ENCODE measurements at places on chromosomes 16 and 17.
A peak's percentile ranks its signal among the peaks of the same experiment; 100 is the strongest.

- no peak for DNase-seq
These were observed 15.8 kb upstream of the ITGAM start for GRCh38 chr16:31243734-31244670.

DNA sequence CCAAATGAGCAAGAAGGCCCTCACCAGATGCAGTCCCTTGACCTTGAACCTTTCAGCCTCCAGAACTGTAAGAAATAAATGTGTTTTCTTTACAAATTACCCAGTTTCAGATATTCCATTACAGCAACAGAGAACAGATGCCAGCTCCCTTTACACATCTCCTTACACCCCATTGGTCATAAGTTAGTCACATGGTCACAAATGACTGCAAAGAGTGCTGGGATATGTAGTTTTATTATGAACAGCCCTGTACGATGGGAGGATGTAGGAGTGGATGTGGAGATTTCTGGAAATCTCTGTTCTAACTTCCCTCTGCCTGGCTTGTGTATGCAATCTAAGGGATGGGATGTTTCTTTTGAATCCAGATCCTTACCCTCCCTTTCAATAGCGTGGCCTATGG, 13.3 kb upstream of the RPL38 start:
- DNase-seq: no peak

DNA sequence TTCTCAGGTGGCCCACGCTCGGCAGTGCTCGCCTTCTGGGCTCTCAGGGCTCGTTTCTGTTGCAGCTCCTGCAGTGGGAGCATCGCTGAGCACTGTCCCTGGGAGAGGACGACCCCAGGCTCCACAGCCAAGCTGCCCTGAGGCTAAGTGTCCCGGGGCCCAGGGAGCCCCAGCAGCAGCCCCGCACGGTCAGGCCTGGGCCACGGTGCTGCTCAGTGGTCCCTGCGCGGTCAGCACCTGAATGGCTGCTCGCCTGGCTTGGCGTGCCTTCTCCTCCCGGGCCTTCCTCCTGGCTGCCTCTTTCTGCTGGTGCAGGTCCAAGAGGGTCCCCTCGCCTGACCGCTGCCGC, 23.3 kb downstream of the CEP131 start:
- no peak for DNase-seq

GRCh38 chr16:84609563-84610177, 8.2 kb downstream of the COTL1 start:
- DNase-seq: no peak

- DNase-seq: no peak
These were observed 10.0 kb downstream of the SLC38A8 start for GRCh38 chr16:84032458-84033178.

GRCh38 chr16:78988361-78988969, 612.1 kb downstream of the MAF start:
- no peak for DNase-seq

GRCh38 chr17:79985361-79985942, 50.2 kb downstream of the TBC1D16 start:
- no peak for DNase-seq

GRCh38 chr17:81291662-81292061, 3.4 kb downstream of the SLC38A10 start:
- DNase-seq: peak; percentile 60

- no peak for DNase-seq
These were observed 70.8 kb downstream of the SNX11 start for GRCh38 chr17:48178317-48178716.

DNA sequence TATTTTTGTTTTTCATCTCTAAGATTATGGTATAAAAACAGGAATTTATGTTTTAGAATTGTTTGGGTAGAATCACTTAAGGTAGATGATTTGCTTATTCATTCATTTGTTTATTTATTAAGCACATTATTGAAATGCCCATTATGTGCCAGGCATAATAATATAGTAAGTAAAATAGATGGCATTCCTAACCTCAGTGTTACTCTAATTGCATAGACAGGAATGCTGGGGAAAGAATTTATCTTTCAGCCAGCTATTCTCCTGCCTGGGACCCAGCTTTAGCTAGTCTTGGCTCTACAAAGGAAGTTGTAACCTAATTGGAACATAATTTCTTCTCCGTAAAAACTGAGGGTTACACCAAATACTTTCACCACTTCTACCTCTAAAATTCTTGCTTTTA, 44.6 kb downstream of the NFAT5 start:
- no peak for DNase-seq

- no peak for DNase-seq
These were observed 489.9 kb upstream of the CDH5 start for GRCh38 chr16:65876624-65877023.

DNA sequence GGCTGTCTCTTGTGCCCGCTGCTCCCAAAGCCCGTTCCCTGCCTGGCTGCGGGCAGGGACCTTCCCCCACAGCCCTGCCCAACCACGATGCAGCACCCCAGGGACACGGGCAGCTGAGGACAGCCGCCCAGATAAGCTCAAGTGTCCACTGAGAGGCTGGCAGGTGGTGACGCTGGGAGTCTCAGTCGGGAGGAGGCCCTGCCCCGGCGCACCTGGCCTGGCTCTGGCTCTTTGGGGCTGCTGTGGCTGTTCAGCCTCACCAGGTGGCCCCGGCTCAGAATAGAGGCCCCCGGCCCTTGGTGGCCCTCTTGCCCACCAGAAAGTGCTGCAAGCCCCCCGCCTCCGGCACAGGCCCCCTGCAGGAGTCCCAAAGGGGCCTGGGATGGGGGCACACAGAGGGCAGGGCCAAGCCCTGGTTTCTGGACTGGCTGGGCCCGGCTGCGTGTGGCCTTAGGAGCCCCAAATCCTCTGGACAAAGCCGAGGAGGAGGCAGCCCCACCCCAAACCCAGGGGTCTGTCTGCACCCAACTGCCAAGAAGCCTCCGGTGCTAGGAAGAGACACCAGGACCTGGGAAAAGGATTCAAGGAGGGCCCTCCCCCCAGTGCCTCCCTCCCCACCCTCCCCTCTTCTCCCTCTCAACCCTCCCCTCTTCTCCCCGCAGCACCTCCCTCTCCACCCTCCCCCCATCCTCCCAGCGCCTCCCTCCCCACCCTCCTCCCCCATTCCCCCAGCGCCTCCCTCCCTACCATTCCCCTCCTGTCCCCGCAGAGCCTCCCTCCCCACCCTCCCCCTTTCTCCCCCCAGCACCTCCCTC, 5.3 kb downstream of the NTHL1 start:
- DNase-seq: no peak

DNA sequence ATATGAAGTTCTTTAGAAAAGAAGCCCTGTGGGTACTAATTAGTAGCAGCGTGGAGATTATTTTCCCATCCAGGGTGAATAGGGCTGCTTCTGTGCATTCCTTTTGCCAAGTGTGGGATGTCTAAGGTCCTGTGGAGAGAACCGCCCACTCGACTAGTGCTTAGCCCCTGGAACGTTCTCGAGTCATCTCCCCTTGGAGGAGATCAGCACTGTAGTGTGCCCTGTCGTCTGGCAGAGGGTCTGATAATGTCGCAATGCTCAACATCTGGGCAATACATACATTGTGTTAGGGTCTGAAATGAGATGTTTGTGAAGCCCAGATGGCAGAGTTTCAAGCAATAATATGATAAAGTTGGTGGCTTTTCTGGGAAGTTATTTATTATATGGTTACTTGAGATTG, 64.8 kb downstream of the SPECC1 start:
- DNase-seq: no peak

- no peak for DNase-seq
These were observed 47.3 kb upstream of the IL34 start for GRCh38 chr16:70598937-70599503.

All from stimulated activated CD4-positive, alpha-beta T cell treated with anti-CD3 and anti-CD28 coated beads, Interleukin-12 subunit alpha, Interleukin-12 subunit beta, amount 100 ng/mL, for 48 hours (primary cell).